ENCODE measurements at places on chromosomes 5 and 9.
A peak's percentile ranks its signal among the peaks of the same experiment; 100 is the strongest.

DNA sequence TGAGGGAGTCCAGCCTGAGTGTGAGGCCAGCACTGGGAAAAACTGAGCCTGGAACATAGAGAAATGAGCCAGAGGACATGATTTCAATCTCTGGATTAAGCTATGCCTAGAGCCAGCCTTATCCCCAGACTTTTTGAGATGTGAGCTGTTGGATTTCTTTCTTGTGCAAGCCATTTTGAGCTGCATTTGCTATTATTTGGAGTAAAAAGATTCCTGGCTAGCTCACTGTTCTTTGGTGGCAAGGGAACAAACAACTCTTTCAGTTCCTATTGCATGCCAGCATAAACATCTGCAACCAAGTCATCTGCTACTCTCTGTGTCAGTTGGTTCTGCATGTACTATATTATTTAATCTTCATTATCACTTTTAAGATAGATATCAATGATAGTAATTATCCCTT lies 70.1 kb upstream of the MAN2A1 start:
- no peak for DNase-seq

GRCh38 chr5:147084702-147085101 lies 150.1 kb upstream of the STK32A start:
- no peak for DNase-seq

DNA sequence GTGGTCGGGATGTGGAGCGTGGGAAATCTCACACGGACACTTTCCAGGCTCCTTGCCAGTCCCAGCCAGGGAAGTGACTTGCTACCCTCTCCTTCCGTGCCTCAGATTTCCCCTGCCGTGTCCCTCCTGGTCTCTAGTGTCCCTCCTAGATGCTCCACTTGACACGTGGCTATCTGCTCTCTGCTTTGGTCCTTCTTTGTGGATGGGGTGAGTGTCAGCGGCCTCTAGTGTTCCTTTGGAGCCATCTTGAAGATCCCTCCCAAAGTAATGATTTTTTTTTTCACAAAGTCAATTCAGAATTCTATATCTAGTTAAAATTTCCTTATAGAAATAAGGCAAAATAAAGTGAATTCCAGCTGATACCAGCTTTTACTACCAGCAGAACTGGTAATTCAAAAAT lies 117.7 kb downstream of the MRPL36 start:
- no peak for DNase-seq

- DNase-seq = no peak
Measured at GRCh38 chr9:107847978-107848964, 358.7 kb upstream of the KLF4 start.

DNA sequence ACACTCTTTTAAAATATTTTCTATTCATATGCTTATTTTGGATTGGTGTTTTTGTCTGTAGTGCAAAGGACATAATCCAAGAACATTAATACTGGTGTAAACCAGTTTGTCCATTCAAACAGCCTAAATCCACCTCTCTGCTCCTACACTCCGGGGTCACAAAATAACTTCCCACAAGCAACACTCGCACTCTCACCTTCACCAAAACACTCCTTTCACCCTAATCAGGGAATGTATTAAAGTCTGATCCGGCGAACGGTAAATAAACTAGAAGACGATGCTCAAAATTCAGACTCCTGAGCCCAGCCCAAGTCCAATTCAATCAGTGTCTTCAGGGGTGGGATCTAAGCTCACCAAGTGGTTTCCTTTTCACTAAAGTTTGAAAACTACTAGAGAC lies 649 bp downstream of the AP3B1 start:
- DNase-seq = no peak

GRCh38 chr5:85488295-85488694 lies 1103.6 kb upstream of the EDIL3 start:
- DNase-seq = no peak

GRCh38 chr9:136838314-136839228 lies 3.7 kb upstream of the AJM1 start:
- DNase-seq = no peak

GRCh38 chr9:124110307-124110915 lies 98.8 kb downstream of the LHX2 start:
- DNase-seq = no peak

DNA sequence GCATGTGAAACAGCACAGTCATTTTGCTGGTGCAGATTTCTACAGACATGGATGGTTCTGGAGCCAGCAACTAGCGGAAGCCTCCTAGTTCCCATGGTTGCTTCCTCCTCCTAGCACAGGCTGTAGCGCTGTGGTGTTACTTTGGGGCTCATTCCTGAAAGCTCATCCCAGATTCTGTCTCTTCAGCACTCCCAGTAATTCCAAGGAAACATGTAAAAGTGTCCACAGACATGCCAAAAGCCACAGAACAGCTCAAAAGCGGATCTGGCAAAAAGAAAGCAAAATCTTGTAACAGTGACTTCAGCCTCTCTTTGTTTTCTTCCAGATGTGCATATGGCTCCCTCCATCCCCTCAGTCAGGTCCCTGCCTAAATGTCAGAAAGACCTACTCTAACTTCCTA lies 144.1 kb downstream of the CEP120 start:
- no peak for DNase-seq

GRCh38 chr5:172641359-172642050 lies 442 bp downstream of the NEURL1B start:
- DNase-seq = no peak

GRCh38 chr5:139636975-139637408 lies 11.2 kb upstream of the CXXC5 start:
- peak; percentile 41 for DNase-seq

GRCh38 chr9:31715250-31715649 lies 669.2 kb upstream of the ACO1 start:
- DNase-seq = no peak

DNA sequence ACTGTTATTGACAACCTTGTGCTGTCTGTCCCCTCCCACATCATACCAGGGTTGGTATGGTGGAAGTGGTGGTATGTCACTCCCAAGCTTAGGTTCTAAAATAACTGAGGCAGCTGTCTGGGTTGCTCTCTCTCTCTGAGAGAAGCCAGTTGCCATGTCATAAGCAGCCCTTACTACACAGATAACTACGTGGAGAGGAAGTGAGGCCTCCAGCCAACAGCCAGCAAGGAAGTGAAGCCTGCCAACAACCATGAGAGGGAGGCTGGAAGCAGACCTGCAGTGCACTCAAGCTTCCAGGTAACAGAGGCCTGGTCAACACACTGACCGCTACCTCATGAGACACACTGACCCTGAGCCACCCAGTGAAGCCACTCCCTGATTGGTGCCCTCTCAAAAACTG lies 18.6 kb downstream of the CTNNAL1 start:
- DNase-seq = no peak

DNA sequence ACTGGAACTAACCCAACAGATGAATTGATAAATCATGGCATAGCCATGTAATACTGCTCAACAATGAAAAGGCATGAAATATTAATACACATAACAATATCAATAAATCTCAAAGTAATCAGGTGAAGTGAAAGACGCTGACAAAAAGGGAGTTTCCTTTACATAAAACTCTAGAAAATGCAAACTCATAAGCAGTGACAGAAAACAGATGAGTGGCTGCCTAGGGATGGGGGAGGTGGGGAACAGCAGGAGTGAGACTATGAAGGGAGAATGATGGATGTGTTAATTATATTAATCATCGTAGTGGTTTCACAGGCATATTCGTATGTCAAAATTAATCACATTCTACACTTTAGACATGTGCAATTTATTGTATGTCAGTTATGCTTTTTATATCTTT lies 59.8 kb upstream of the SHC3 start:
- no peak for DNase-seq

DNA sequence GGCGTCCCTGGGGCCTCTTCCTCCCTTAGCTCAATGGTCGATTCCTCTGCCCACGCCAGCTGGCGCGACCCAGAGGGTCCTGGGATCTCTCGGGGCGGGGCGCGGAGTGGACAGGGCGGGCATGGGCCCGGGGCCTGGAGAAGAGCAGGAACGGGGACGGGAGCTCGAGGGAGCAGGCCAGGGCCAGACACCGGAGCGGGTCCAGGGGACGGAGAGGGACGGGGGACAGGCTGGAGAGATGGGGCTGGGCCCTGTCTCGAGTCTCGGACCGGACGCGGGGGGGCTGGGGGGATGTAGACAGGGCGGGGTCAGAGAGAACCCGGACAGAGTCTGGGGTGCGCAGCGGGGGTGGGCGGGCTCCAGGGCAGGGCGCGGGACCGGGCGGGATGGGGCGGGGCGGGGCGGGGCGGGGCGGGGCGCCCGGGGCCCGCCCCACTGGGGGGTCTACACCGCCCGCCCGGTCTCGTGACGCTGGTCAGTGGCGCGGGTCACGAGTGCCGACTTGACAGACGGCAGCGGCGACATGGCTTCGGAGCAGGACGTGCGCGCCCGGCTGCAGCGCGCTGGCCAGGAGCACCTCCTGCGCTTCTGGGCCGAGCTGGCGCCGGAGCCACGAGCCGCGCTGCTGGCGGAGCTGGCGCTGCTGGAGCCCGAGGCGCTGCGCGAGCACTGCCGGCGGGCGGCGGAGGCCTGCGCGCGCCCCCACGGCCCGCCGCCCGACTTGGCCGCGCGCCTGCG lies at the start of gene UAP1L1:
UAP1L1 (plus strand) TSS at position 508 of the 738 bp plus-strand sequence; CDS start at position 524, 16 bp downstream.
- peak; percentile 42 for DNase-seq

GRCh38 chr9:107705521-107705920 lies 216.0 kb upstream of the KLF4 start:
- no peak for DNase-seq

GRCh38 chr5:147557876-147558745 lies 48.2 kb upstream of the DPYSL3 start:
- DNase-seq = no peak

DNA sequence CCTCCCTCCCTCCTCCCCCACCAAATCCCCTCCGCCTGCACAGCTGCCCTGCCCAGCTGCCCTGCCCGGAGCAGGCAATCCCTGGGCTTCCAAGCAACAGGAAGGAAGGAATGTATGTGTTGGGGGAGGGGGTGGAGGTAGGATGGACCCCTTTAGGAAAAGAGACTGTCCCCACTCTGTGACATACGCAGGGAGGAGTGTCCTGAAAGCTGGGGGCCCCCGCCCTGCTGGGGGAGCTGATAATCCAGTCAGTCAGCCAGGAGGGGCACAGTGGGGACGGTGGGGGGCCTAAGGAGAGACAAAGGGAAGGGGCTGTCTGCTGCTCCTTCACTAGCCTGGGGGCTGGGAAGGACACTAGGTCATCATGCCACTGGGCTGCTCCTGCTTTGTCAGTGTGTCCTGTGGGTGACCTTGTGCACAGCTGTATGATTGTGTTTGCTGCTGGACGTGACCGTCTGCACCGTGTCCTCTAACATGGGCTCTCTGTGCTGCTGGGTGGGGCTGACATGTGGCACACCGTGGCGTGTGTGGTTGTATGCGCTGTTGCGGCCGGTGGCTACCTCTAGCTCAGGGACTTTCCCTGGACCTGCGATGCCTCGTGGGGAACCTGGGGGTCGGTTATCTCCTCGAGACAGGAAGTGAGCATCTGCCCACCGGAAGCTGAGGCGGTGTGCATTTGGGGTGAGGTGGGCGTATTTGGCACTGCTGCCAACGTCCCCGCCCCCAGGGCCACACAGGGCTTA lies 3.0 kb downstream of the N4BP3 start:
- DNase-seq = peak; percentile 66

DNA sequence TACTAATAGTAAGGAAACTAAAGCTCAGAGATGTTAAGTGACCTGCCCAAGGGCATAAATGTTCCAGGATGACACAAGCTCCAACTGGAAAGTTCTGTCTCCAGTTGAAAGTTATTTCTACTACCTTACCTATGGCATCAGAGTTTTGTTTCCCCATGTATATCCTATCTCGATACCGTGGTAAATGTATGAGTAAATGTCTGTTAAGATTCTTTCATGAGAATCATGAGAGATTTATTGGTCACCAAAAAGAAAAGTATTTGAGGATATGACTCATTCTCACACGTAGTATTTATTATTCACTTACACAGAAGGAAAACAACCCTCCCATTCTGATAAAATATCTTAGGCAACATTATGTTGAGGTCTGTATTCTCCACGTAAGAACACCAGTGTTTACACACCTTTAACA lies 11.1 kb upstream of the SHOC1 start:
- no peak for DNase-seq
